ENCODE measurements at places on chromosomes 4 and X. TPM values are rescaled to one million over a fixed set of nuclear protein-coding genes. Genes with fewer than 3 reads are reported as not detected.

PAGE2 gene
- not detected for total RNA-seq

FGF5 gene
- not detected for total RNA-seq

FAM53A gene
- 1.9 TPM for total RNA-seq

DAPP1 gene
- 51.4 TPM for total RNA-seq
